ENCODE measurements at places on chromosomes 13 and 19. TPM values are rescaled to one million over a fixed set of nuclear protein-coding genes. Genes with fewer than 3 reads are reported as not detected.

The ACER1 gene
- not detected for total RNA-seq

The ZNF793 gene
- 1.6 TPM for total RNA-seq

The ZGLP1 gene
- 5.1 TPM for total RNA-seq

The BRSK1 gene
- 2.3 TPM for total RNA-seq

The FXYD7 gene
- total RNA-seq, result 0.47 TPM

The FAM216B gene
- 0.08 TPM for total RNA-seq

The SLC15A1 gene
- 2.4 TPM for total RNA-seq

The GDF15 gene
- total RNA-seq, result 120 TPM

The CFAP97D2 gene
- total RNA-seq, result not detected

The SULT2B1 gene
- 1.4 TPM for total RNA-seq

The NDUFA11 gene
- 228 TPM for total RNA-seq

The PSG7 gene
- not detected for total RNA-seq

The ZNF726 gene
- 0.93 TPM for total RNA-seq

The CLEC11A gene
- total RNA-seq, result 4.5 TPM

The CACNG8 gene
- 0.02 TPM for total RNA-seq

The NAA16 gene
- total RNA-seq, result 13.5 TPM

The OLFM4 gene
- total RNA-seq, result 1,049 TPM

The GPR4 gene
- total RNA-seq, result 0.52 TPM

The AMH gene
- 0.90 TPM for total RNA-seq

The ZNF578 gene
- total RNA-seq, result 0.40 TPM

The PGLYRP2 gene
- not detected for total RNA-seq

The METTL21C gene
- not detected for total RNA-seq

The RETN gene
- total RNA-seq, result not detected

The ZNF799 gene
- 7.6 TPM for total RNA-seq

The FGF21 gene
- not detected for total RNA-seq
